NB4 (cell line): ENCODE measurements at places on chromosomes 4 and X.

DNA sequence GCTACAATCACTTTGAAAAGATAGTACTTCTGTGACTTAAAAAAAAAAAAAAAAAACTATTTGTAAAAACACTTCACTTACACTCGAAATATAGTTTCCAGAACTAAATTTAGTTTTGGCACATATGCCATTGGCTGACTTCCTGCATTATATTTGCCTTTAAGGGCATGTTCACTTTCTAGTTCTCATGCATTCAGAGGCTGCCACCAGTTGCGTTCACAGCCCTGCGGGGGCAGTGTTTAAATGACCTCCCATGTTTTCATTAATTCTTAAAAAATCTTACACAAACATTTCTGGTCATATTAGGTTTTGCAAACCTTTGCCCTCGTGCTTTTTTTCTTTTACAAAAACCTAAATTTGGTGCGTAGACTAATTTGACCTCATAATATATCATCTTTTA is 12.4 kb upstream of the ARHGAP6 start:
- DNase-seq = peak; percentile 1

GRCh38 chr4:138677748-138678147 is 337.8 kb upstream of the NOCT start:
- no peak for DNase-seq

DNA sequence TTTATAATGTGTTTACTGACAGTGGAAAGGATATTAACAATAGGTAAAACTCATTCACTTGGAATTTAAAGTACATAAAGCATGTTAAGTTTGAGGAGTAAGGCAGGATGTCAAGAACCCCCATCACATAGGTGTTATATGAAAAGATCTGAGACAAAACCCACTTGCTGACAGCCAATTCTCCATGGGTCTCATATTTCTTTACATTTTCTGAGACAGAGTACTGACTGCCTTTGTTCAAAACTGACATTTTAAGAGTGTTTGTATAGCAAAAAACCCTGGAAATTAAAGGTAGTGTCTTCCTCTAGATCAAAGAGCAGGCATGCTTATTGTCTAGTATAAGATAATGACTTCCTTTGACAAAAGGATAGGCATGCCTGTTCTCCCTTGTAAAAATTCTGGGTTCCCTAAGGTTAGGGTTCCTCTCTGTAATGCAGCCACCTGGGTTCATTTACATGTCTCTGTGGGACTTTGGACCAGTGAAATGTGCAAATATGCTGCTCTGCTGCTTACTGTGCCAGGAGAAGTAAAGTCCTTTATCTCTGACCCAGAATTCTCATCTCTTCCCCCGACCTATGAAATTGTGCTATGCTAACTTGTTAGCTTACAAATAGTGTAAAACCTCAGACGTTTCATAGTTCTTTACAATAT is 123.6 kb downstream of the PCDH18 start:
- DNase-seq = no peak

DNA sequence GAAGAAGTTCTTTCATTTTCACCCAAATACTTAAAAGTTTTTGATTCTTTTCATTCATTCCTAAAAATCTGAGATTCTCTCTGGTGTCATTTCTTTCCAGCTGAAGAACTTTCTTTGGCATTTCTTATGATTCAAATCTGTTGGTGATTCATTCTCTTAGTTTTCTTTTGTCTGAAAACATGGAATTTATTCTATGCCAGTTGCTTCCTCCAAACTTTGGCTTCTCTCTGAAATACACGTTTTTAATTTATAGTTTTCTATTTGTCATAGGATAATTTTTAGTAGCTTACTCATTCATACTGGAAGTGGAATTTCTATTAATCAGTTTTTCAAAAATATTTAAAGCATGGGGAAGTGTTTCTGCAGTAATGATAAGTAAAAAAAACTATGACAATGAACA is 1012.0 kb downstream of the RPA4 start:
- DNase-seq = no peak

- peak; percentile 45 for DNase-seq
Measured at GRCh38 chr4:179399054-179399782, 1957.0 kb upstream of the AGA start.

- DNase-seq = peak; percentile 55
Measured at GRCh38 chr4:108556588-108557200, 63.7 kb upstream of the RPL34 start.

GRCh38 chr4:83212041-83212851 is 72.4 kb downstream of the COQ2 start:
- DNase-seq = no peak

GRCh38 chrX:143437439-143437838 is 79.8 kb downstream of the SPANXN3 start:
- peak; percentile 16 for DNase-seq

DNA sequence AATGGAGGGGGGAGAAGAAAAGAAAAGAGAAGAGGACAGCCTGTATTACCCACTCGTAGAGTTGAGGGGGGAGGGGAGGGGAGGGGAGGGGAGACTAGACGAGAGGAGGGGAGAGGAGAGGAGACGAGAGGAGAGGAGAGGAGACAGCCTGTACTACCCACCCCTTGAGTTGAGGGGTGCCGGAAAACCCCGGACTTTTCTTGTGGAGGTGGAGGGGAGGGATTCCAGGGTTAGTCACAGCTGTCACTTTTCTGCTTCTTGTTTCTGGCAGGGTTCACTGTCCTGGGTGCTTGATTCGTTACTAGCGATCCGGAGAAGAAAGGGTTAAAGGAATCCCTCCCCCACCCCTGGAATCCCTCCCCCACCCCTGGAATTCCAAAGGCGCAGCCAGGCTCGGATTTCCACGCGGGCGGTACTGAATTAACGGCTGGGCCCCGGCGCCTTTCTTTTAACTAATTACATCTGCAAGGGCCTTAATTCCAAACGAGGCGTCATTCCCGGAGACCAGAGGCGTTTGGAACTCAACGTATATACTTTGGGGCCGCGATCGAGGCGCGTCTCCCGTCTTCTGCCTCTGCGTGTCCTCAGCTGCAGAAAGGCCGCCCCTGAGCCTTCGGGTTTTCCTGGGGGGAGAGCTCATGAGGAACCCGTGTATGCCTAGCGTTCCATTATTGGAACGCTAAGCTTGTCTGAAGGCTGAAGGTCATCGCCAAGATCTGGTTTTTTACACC is 20.1 kb upstream of the CSF2RA start:
- peak; percentile 60 for DNase-seq

DNA sequence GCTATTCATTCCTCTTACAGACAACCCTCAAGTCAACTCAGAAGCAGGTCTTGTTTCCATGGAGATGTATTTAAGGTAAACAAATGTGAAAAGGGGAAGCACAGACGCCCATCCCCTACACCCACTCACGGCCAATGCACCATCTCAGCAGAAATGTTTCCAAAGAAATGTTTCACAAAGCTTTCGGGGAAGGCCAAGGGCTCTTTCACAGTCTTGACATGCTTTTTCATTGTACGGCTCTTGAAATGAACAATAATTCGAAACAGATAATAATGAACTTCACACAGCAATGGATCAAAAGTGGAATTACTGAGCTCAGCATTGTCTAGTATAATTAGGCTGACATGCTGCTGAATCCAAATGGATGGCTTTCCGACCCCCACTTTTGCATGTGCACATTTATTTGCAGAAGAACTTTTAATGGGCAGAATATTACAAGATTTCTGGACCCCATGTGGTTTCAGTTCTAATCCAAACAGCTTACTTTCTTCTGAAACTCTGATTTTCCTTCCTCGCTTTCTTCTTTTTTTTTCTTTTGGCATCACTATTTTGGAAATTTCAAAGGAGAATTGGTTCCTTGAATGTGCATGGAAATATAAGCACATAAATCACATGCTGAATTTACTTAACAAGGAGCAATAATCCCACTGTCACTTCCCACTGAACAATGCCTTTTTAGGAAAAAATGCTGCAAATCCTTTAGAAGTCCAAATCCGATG is 160.9 kb downstream of the SMIM20 start:
- peak; percentile 90 for DNase-seq

- DNase-seq = peak; percentile 5
Measured at GRCh38 chr4:2795893-2796848, 3.3 kb downstream of the SH3BP2 start.
